ENCODE measurements at places on chromosomes 13 and 19.

DNA sequence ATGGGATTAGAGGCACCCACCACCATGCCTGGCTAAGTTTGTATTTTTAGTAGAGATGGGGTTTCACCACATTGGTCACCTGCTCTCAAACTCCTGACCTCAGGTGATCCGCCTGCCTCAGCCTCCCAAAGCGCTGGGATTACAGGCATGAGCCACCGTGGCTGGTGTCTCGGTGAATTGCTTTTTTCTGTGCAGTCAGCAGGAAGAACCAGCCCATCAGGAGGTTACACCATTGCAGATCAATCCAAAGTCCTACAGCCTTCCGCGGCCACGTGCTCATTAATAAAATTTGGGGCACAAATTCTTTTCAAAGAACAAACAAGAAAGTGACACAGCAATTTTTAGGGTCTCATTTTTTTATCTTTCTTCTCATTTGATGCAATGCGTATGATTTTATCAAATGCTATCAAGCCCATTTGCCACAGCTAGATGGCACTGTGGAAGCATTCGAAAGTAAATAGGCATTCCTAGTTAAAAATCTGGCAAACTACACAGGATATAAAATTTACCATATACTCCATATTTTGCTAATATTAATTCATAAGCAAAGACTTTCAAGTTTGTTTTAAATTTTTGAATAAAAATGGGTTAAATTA is 54.4 kb upstream of the ZNF835 start:
- DNase-seq: no peak

DNA sequence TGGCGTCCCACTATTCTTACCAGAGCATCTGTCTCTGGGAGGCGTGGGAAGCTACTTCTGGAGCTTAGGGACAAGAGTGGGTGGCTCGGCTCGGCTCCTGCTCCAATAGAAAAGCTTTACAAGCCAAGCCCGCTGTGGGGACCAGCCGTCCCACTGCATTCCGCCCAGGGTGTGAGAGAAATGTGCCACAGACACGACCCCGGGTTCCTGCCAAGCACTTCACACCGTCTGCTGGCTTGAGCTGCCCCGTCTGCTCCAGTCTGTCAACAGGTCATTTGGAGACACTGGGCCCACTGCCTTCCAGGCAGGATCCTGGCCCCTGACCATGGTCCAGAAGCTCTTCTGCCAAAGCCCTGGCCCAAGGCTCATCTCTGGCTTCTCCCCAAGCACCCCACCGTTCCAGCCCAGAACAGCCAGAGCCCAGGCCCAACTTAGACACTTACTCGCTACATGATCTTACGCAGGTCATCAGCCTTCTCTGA is 6.5 kb upstream of the FKRP start:
- DNase-seq: no peak

- no peak for DNase-seq
These were observed 420.2 kb downstream of the KCTD12 start for GRCh38 chr13:76466043-76466442.

DNA sequence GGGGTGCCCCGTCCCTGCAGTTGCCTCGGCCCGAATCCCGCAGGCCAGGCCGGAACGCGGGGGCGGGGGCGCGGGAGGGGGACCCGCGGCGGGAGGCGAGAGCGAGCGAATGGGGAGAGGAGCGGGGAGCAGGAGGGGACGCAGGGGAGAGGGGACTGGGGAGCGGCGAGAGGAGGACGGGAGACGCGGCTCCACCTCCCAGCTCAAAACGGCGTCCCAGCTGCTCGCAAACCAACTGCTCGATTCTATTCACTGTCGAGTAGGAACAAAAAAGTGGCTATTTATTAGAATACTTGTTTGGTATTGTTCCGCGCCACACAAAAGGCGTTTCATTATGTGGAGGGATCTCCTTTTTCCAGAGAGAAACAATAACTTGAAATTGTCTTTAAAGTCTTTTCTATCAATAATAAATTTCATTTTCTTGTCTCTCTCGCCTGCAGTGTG is 10.6 kb upstream of the SOX1 start:
- no peak for DNase-seq

Data from activated naive CD4-positive, alpha-beta T cell treated with anti-CD3 and anti-CD28 coated beads, Interleukin-2, amount 50 U/mL, for 72 hours (primary cell).